ENCODE measurements at places on chromosomes 2 and 18.

DNA sequence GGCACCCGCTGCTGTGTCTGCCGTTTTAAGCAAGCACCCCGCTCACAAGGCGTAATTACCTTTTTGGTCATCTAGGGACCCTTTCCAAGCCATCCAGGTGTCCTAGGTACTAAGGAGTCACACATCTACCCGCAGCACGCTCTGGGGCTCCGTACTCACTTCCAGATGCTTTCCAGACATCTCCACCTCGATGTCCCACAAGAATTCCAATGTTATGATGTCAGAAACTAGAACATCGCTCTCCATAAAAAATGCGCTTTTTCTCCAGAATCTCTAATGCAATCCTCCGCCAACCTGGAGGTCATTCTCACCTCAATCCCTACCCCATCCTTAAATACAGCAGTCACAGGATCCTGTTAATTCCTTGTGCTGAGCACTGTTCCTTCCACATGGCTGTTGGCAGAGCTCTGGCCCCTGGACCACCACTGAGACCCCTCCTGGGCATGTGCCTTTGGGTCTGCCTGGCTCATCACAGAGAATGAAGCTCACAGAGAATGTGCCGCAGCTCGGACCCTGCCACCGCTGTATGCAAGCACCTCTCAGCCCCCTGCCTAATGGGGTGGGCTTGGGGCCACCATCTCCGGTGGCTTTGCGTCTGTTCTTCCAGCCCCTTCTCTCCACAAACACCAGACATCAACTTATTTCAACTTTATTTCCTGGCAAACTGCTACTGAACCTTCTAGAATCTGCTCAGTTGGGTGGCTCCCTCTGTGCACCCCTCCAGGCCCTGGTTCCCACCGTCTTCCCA is 4.6 kb upstream of the PXDN start:
- no peak for DNase-seq

DNA sequence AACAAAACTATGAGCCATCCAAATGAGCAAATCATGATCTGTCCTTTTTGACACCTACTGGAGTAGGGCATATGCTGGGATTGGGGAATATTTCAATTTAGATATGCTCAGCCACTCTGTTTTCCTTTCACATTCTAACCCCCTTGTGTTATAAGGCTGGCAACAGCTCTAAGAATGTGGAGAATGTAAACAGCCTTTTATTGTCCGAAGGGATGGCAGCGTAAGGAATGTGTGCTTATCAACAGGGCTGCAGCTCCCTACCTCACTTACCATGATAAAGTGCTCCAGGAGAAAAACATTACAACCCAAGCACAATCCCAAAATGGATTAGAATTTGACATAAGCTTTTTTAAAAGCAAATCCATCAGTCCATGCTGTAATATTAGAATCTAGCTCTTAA is 2.2 kb downstream of the NXPH2 start:
- DNase-seq, result no peak

- no peak for DNase-seq
These were observed 6.9 kb upstream of the ZFAND2B start for GRCh38 chr2:219199470-219200211.

DNA sequence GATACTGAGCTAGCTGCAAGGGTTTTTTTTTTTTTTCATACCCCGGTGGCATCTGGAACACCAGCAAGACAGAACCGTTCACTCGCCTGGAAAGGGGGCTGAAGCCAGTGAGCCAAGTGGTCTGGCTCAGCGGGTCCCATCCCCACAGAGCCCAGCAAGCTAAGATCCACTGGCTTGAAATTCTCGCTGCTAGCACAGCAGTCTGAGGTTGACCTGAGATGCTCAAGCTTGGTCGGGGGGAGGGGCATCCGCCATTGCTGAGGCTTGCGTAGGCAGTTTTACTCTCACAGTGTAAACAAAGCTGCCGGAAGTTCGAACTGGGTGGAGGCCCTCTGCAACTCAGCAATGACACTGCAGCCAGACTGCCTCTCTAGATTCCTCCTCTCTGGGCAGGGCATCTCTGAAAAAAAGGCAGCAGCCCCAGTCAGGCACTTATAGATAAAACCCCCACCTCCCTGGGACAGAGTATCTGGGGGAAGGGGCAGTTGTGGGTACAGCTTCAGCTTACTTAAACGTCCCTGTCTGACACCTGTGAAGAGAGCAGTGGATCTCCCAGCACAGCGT is 5.1 kb upstream of the MIB1 start:
- DNase-seq, result no peak

GRCh38 chr2:120167272-120167671 is 55.9 kb downstream of the TMEM185B start:
- DNase-seq, result no peak

- no peak for DNase-seq
These were observed 10.5 kb downstream of the CTLA4 start for GRCh38 chr2:203878063-203878462.

- DNase-seq, result no peak
These were observed 13.7 kb downstream of the RBBP8 start for GRCh38 chr18:22946846-22947245.

DNA sequence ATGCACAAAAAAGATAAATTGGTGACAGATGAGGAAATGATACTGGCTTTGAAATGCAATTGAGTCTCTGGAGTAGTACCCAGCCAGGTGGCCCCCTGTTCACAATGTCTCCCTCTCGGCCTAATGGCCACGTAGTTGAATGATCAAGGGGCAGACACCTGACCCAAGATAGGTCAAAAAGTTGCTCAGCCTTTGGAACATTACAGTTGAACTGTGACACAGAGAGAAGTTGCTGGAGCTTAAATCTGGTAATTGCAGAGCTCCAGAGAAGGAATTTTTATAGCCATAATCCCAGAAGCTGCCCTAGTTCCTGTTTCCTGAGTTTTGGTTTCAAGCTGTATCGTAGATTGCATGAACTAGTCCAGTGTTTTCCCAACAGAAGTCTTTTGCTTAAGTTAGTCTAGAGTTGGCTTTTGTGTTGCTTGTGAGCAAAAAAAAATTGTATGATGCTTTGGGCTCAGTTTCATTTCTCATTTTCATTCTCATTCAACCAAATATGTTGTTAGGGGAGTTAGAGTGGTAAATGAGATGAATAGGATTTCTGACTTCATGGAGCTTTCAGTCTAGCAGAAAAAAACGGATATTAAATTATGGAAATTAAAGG is 117.9 kb downstream of the CSRNP3 start:
- no peak for DNase-seq

GRCh38 chr18:11004294-11004693 is 145.1 kb downstream of the PIEZO2 start:
- DNase-seq, result no peak

- no peak for DNase-seq
These were observed 245.6 kb upstream of the TCF4 start for GRCh38 chr18:55833543-55833942.

GRCh38 chr2:3491306-3491705 is 28.0 kb downstream of the ADI1 start:
- DNase-seq, result no peak

- DNase-seq, result no peak
These were observed 243.9 kb downstream of the VAPA start for GRCh38 chr18:10157706-10158105.

GRCh38 chr2:134718023-134718816 is 580 bp downstream of the TMEM163 start:
- no peak for DNase-seq

DNA sequence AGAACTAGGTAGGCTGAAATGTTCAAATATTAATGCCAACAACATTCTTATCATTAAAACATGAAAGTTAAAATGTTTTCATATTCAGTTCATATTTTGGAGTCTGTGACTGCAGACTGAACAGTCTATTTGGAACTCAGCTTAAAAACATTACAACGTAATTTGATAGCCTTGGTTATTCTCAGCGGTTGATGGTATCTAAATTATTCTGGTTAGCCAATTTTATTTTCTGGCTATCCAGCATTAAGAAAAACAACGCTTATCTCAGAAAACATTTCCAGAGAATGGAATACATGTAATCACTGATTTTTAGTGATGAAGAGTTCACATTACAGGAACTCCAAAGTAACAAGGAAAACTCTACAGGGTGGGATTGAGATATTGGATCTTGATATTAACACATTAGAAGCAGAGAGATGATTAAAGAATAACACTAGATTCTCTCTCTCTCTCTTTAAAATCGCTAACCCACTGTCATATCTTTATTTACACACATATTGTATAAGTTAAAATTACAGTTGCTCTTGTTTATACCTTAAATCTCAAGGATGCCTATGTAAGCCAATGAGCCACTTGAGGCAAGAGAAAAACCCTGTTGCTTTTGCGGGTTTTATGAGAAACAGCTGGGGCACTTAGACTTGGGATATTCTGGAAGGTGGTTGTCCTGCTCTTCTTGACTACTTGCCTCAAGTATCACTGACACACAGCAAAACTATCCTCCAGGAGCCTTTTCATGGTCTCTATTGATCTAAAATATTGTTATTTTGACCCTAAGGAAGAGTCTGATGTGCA is 84.9 kb downstream of the ICOS start:
- DNase-seq, result no peak

GRCh38 chr18:76429262-76430126 is 65.5 kb downstream of the ZNF516 start:
- no peak for DNase-seq

- DNase-seq, result no peak
These were observed 383.1 kb upstream of the TNP1 start for GRCh38 chr2:217242947-217243346.

- no peak for DNase-seq
These were observed 452.4 kb upstream of the RGPD4 start for GRCh38 chr2:107374249-107374648.

DNA sequence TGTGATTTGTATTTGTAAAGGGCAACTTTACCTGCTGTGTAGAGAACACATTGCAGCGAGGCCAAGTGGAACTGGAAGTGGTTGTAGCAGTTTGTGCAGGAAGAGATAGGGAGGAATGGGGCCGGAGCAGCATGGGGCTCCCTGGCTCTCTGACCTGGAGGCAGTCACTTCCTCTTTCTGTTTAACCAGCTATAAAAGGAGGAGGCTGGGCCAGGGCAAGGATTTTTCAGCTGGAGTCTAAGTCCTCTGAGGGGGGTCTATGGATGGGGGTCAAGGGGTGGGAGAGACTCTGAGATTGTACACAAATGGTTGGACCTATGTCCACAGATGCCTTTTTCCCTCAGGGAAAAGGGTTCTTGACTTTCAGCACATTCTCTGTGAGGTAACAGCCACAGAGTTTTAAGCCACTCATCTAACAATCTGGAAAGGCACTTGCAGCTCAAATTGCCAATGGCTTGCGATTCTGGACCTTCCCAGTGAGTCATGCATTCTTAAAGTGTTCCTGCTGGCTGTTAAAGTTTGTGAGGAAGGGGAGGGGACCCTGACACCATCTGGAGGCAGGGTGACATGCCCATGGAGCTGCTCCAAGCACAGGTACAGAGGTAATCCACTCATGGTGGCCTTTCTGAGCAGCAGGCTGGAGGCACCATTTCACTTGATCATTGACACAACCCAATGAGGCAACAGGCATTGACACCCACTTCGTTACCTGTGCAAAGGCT is 347.0 kb downstream of the CYRIA start:
- DNase-seq, result no peak

DNA sequence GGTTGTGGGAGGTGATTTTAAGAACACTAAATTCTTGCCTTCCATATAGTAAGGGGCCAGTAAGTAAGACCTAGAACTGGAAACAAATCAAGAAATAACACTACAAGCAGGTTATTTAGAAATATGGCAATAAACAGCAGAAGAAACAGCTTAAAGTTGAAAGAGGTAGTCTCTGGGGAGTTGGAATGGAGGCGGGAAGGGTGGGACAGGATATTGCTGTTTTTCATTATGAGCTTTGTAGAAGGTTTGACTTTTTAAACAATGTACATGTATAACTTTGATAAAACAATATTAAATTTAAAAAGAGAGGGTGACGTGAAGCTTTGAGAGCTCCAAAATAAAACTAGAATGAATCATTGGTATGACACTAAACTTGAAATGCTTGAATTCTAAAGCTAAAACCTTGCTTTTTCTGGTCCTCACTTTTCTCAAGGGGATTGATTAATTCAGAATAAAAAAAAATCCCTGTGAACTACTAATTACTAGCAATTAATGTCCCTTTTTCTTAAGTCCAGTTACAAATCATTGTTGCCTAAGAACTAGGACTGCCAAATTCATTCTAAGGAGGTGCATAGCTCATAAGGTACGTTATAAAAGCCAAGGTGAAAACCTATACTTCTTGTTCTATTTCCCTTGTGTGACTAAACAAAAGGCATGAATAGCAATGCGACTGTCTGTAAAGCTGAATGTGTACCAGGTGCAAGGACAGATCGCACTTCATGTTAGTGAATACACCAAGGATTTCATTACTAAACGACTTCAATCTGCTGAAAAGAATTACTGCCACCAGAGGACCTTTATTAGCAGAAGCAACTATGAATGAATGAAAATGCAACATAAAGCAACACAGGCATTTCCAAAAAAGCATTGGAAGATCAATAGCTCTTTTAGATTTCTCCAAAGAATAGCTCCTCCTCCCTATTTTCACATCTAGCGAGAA is 177.5 kb downstream of the RBM43 start:
- DNase-seq, result no peak

GRCh38 chr18:5619376-5619775 is 75.6 kb upstream of the EPB41L3 start:
- no peak for DNase-seq

- DNase-seq, result no peak
These were observed 877.9 kb upstream of the TMEFF2 start for GRCh38 chr2:193072647-193073046.

DNA sequence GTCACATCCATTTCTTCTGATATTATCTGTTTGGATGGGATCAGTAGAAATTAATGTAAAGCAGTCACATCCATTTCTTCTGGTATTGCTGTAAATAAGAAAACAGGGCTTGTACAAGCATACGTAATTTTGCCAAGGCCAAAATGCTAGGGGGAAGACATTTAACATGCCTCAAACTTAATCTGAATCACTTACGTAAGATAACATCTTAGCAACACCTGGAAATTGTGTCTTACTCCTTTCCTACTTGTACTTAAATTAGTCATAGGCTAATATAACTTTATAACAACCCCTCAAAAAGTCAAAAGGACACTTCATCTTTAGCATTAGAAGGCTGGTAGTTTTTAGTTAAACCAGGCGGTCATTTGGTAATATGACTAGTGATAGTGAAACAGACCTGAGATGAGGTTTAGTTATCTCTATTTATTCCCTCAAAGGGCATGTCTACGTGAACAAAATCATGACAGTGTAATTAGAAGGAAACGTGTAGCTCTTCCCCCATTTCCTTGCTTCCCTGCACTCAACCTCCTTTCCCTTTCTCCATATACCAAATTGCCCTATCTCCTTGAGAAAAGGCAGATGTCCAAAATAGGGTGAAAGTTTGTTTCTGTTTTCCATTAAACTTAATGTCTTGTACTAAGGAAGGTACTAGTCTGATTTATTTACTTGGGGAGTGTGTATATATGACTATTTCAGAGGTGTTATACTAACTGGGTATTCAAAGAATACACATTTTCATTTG is 99.3 kb upstream of the FZD5 start:
- DNase-seq, result no peak
